DND-41 (cell line): ENCODE measurements at places on chromosomes 11 and 22.

DNA sequence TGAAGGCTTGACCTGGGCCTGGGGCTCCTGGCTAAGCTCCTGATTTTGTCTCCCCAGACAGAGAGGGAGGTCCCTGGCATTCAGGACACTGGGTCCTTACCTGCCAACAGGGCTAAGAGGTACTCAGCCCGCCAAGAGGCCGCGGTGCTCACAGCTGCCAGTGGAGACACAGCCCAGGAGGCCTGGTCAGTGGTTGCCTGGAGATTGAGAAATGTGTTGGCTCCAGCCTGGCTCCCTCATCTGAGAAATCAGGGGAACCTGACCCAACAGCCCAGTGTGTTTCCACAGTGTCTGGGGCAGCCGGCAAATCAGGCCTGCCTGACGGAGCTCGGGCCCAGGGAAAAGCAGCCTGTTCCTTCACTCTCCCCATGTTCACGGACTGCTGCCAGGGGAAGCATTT, 79.4 kb upstream of the NAV2 start:
- no peaks in the 10 kb centered on the region for H3K36me3 ChIP-seq
- no peak overlapping the region for H3K27ac ChIP-seq
- H3K27me3 ChIP-seq: no peaks in the 10 kb centered on the region
- H3K4me1 ChIP-seq: no peaks in the 10 kb centered on the region
- H3K4me3 ChIP-seq: no peak overlapping the region
- no peak for DNase-seq

DNA sequence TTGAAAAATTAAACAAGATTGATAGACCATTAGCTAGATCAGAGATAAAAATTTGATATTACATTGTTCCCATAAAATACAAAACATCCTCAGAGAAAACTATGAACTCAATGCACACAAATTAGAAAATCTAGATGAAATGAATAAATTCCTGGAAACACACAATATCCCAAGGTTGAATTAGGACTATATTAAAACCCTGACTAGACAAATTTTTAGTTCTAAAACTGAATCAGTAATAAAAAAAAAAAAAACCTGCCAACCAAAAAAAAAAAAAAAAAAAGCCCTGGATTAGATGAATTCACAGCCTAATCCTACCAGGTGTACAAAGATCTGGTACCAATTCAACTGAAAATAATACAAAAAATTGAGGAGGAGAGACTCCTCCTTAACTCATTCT, 5.5 kb upstream of the OR8K1 start:
- no peak for DNase-seq
- no peaks in the 10 kb centered on the region for H3K36me3 ChIP-seq
- no peaks in the 10 kb centered on the region for H3K4me1 ChIP-seq
- H3K27ac ChIP-seq: no peak overlapping the region
- no peaks in the 10 kb centered on the region for H3K27me3 ChIP-seq
- no peak overlapping the region for H3K4me3 ChIP-seq

- no peak for DNase-seq
- no peak overlapping the region for H3K27ac ChIP-seq
- no peak overlapping the region for H3K4me3 ChIP-seq
- no peaks in the 10 kb centered on the region for H3K4me1 ChIP-seq
These were observed 440.5 kb downstream of the MIAT start for GRCh38 chr22:27097933-27098332.

DNA sequence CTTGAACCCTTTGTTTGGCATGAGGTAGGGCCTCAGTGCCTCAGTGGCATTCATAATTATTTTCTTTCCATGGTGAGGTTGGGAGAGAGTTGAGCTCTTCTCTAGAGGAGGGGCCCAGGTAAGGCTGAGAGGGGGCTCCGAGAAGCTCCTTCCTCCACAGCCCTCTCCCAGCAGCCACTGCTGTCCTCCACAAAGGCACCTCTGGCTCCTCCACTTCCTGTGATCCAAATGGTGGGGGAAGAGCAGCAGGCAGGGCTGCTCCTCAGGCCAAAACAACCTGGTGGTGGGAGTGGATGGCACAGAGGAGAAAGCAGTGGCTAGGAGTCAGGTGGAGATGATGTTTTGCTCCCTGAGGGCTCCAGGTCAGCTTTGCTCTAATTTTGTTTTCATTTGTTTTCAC, 13.3 kb downstream of the ROBO4 start:
- H3K4me1 ChIP-seq: no peaks in the 10 kb centered on the region
- H3K36me3 ChIP-seq: no peaks in the 10 kb centered on the region
- no peak for DNase-seq
- H3K27me3 ChIP-seq: peaks cover 3% of the 10 kb centered on the region
- H3K4me3 ChIP-seq: no peak overlapping the region
- no peak overlapping the region for H3K27ac ChIP-seq

DNA sequence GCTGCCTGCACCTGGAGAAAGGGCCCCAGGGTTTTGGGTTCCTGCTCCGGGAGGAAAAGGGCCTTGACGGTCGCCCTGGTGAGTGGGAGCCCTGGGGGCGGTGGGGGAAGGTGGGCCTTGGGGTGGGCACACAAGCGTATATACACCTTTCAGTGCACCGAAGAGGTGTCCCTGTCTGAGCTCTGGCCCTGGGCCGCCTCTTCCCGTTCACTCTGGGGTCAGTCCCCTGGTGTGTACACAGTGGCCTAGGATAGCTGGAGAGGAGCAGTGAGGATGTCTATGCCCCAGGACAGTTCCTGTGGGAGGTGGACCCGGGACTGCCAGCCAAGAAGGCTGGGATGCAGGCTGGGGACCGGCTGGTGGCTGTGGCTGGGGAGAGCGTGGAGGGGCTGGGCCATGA, 2.8 kb downstream of the NHERF4 start:
- H3K27me3 ChIP-seq: no peaks in the 10 kb centered on the region
- no peak overlapping the region for H3K4me3 ChIP-seq
- H3K36me3 ChIP-seq: no peaks in the 10 kb centered on the region

DNA sequence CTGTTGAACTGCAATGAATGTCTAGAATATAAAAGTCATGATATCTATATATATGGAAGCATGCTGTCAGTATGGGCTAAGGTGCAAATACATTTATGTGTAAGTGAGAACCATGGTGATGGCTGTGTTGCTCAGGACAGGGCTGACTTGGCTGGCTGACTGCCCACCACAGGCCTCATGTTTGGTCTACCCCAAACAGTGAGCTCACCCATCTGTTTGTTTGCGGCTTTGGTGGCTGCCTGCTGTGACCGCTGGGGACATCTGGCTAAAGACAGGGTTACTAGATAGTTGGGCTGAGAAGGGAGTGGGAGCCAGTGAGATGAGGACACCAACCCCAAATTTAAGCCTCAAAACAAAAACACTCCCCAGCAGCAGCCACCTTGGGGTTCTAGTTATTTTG, 6.3 kb downstream of the CD44 start:
- H3K36me3 ChIP-seq: peaks cover 15% of the 10 kb centered on the region
- no peak overlapping the region for H3K4me3 ChIP-seq
- DNase-seq: no peak

DNA sequence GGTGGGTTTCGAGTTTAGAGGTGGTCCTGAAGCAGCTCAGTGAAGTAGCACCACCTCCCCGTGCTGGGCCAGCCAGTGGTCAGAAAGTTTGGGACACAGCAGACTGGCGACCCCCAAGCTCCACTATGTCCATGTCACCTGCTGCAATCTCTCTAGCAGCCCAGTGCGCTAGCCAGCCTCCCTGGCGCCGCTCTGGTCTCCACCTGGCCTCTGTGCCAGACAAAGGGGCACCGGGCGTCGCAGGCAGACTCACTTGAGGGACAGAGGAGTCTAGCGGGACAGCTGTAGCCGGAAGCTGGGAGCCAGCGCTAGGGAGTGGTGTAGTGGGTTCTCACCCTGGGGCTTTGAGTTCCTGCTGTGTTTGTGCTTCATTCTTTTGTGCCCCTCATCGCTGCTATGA, 25.5 kb downstream of the MYBPC3 start:
- H3K27me3 ChIP-seq: no peaks in the 10 kb centered on the region
- H3K27ac ChIP-seq: no peak overlapping the region
- peaks cover 5% of the 10 kb centered on the region for H3K36me3 ChIP-seq
- DNase-seq: no peak
- H3K4me3 ChIP-seq: no peak overlapping the region

DNA sequence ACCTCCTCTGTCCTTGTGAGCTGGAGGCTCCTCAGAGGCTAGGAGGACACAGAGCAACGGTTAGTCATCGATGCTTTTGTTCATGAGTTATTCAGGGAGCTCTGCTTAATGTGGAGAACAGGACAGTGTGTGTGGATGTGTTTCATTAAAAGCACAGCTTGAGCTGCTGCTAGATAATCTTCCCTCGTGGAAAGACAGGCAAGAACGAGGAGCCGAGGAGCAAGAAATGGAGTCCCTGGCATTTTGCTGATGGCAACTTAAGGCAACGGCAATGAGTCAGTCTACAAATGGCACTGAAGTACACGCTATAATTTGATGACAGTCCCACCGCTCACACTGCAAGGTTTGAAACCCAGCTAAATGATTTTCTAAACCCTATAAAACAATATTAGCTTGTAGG, 106.2 kb downstream of the IGLL1 start:
- H3K27me3 ChIP-seq: no peaks in the 10 kb centered on the region
- no peaks in the 10 kb centered on the region for H3K36me3 ChIP-seq
- H3K27ac ChIP-seq: no peak overlapping the region
- no peak overlapping the region for H3K4me3 ChIP-seq
- no peak for DNase-seq

- DNase-seq: no peak
- H3K36me3 ChIP-seq: no peaks in the 10 kb centered on the region
- H3K27ac ChIP-seq: no peak overlapping the region
- H3K4me1 ChIP-seq: no peaks in the 10 kb centered on the region
These were observed 9.2 kb upstream of the MRGPRF start for GRCh38 chr11:69022260-69022659.

DNA sequence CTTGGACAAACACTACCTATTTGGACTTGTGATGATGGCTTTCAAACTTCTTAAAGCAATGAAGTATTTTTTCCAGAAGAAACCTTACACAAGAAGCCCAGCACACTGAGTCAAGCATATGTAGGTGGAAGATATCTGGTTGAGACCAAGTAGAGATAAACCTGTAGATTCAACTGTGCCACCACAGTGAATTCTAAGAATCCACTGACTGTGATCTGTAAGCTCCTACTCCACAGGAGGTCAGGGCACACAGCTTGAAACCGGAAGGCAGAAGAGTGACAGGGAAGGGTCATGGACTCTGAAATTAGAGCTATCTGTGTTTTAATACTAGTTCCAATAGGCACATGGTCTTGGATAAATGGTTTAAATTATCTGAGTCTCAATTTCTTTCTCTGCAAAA, 404.5 kb downstream of the ETS1 start:
- peak overlapping the region; percentile 76 for H3K27ac ChIP-seq
- peaks cover 63% of the 10 kb centered on the region for H3K4me1 ChIP-seq
- H3K36me3 ChIP-seq: peaks cover 8% of the 10 kb centered on the region; the same call in 1 of the 2 replicates
- no peak overlapping the region for H3K4me3 ChIP-seq

DNA sequence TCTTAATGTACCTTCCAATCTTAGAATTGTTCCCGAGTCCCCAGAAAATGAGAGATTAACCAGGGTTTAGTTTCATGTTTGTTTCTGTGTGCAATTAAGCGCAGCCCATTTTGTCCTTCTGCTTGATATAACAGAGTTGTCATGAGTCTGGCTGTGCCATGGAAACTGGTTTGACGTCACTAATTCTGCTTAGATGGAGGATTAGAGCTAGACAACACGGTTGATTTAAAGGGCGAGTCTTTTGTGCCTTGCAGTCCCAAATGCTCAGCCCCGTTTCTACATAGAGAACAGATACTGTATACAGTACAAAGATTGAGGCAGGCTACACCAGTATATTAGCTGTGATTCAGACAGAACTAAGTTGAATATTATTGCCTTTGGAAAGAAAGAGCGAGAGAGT, 45.5 kb upstream of the ALKBH3 start:
- H3K36me3 ChIP-seq: peaks cover 51% of the 10 kb centered on the region; the same call in 1 of the 2 replicates
- no peak overlapping the region for H3K27ac ChIP-seq
- H3K4me1 ChIP-seq: no peaks in the 10 kb centered on the region
- H3K27me3 ChIP-seq: no peaks in the 10 kb centered on the region
- DNase-seq: no peak

DNA sequence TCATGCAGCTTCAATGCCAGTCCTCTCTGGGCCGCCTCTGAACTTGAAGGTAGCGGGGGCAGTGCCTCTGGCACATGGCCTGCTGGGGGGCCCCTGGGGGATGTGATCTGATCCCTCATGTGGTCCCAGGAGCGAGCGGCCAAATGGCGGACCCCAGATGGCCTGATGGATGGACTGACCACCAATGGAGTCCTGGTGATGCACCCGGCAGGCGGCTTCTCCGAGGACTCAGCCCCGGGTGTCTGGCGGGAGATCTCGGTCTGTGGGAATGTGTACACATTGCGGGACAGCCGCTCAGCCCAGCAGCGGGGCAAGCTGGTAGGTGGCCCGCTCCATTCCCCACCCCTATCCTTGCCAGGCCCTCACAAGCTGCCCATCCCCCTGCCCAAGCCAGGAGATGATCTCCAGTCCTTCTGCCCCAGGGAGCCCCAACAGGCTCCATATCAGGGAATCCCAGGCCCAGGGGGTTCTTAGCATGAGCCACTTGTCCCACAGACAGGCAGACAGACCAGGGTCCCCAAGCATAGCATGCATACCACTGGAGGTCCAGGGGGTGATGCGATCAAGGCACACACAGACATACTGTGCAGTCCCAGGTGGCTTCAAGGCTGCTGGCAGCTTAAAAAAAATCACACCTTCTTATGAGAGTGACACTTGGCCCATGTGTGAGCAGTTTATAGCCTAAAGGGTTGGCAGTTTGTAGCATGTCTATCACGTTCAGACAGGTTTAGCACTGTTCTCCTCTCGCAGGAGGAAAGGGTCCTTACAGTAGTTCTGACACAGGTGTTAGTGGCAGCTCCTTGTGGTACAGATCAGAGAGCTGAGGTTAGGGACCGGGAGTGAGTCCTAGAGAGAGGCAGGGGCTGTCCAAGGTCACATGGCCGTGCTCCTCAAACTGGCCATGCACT, 6.4 kb upstream of the DPP3 start:
- H3K27ac ChIP-seq: no peak overlapping the region
- no peaks in the 10 kb centered on the region; the same call in 1 of the 2 replicates for H3K36me3 ChIP-seq
- H3K4me1 ChIP-seq: peaks cover 3% of the 10 kb centered on the region

DNA sequence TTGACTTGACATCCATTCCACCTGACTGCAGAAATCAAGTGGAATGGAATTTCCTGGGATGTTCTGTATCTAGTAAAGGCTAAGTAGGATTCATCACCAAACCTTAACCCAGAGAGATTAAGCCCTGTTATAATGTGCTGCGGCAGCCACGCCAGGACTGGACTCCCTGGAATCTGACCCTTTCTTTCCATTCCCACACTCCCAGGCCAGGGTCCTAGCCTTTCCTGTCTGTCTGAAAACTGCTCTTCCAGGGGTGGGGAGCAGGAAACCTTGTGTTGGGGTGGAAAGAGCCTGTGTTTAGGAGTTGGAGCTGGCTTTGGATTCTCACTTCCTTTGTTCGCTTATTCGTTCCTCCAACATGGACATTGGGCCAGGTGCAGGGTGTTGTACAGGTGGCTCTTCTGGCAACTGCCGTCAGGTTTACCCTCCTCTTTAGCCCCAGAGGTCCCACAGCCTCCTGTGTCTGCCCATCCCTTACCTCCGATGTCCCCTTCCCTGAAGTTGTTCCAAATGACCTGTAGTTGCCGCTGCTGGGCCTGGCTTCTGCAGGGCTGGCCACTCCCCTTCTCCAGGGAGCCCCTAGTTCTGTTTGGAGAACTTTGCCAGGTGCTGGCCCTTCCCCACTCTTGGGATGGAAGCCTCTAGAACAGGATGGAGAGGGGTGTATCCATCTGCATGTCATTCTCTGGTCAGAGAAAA, 20.5 kb upstream of the PARVB start:
- no peak overlapping the region for H3K4me3 ChIP-seq
- no peaks in the 10 kb centered on the region for H3K27me3 ChIP-seq
- no peaks in the 10 kb centered on the region for H3K4me1 ChIP-seq

GRCh38 chr11:133898770-133899115, 53.4 kb upstream of the SPATA19 start:
- H3K36me3 ChIP-seq: no peaks in the 10 kb centered on the region; the same call in 1 of the 2 replicates
- no peak overlapping the region for H3K27ac ChIP-seq
- no peaks in the 10 kb centered on the region for H3K4me1 ChIP-seq
- no peak for DNase-seq
